CD4-positive, alpha-beta T cell treated with Interleukin-6 at 100 ng/mL for 8 hours (primary cell): ENCODE measurements at places on chromosomes 4 and X.

- no peak for DNase-seq
Measured at GRCh38 chrX:39805825-39806224, 291.9 kb downstream of the BCOR start.

DNA sequence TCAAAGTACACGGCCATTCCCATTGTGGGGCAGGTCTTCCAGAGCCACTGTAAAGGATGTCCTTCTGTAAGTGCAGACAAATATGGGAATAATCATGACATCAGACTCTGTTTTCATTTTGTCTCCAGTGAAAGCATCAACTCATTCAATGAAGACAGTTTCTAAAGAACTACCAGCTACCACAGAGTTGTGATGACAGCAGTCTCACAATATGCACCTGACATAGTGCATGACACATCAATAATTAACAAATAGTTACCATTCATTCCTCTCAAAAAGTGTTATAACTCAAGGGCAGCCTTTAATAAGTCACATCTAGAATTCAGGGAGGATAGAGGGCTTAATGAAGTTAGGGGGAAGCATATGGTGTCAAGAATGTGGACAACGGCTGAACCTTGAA is 20.2 kb downstream of the MTTP start:
- no peak for DNase-seq

- no peak for DNase-seq
Measured at GRCh38 chrX:5907207-5907606, 321.5 kb downstream of the NLGN4X start.

DNA sequence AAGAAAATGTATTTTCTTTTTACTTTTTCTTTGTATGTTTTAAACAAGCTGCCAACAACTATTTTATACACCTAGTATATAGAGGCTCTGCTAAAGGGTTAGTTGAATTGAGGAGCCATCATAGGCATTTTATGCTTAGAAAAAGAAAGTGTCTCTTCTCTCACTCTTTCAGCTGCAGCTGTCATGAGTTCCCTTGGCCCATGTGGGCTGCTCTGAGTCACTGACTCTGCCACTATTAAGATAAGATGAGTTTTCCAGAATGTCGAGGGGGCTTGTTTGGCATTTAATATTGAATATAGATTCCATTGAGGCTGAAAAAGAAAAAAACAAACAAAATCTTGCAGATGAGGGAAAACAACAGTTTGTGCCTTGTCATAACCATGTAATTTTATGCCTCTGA is 126.0 kb upstream of the PAQR3 start:
- no peak for DNase-seq

DNA sequence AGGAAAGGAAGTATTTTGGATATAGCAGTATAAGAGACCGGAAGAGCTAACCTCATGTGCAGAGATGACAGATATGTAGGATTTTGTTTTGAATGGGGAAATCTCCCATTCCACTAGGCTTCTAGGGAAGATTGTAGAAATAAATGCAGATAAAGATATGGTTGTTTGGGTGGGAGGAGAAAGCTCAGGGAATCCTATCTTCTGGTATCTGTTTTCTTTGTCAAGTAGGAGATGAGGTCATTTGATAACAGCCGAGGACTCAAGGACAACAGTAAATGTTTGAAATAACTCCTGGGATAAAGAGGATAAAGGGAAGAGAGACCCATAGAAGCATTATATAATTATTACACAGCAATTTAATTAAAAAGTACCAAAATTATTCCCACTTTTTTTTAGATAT is 24.7 kb upstream of the ZMAT1 start:
- DNase-seq: no peak

DNA sequence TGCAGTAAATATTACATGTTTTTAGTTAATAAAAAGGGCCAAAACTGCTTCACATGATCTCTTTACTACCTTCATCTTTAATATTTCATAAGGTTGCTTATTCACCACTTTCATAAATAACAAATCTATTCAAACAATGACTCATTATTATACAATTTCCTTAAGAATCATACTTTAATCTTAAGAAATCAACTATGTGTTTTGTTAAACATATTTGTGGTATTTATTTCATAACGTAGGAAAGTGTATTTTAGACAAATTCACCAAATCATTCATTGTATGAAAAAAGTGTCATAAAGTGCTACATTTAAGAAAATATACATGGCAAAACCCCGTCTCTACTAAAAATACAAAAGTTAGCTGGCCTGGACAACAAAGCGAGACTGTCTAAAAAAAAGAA is 150.5 kb upstream of the RXFP1 start:
- no peak for DNase-seq

- no peak for DNase-seq
Measured at GRCh38 chr4:3780347-3781171, 14.4 kb downstream of the ADRA2C start.

DNA sequence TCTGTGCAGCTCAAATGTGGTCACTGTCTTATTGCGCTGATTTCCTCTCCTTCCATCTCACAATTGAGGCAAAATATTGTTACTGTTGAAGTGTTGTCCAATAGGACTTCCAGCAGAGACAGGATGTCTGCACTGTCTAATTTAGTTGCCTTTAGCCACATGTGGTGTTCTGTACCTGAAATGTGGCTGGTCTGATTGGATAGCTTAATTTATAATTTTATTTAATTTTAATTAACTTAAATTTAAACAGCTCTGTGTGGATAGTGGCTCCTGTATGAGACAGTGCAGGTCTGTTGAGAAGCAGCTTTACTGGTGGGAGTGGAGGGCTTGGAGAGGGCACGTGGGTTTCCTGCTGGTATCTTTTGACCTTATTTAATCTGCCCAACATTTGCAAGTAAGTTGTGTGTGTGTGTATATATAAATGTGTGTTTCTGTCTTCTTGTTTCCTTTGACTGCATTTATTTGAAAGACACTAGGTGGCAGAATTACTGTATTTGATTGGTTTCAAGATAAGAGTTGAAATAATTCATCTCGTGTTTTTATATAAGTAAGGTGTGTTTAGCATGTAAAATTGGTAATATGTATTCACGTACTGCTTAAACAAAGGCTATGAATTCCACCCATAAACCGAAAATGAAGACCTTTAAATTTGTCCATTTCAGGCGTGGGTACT is 55.3 kb upstream of the MSANTD1 start:
- DNase-seq: no peak

DNA sequence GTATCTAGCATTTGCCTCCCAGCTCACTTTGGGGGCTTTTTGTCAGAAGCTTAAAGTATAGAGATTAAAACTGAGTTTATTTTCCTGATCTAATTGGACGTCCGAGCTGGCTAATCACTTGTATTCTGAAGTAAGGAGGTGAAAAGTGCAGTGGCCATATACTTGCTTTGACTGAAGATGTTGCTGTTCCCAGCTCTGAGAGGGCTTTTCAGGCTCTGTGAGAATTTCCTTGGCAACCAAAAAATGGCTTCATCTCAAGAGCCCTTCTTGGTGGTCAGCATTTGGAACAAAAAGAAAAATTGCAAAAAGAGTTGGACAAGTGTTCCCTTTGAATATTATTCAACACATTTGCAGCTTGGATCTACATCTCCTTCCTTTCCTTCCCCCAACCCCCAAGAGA is 67.0 kb downstream of the SLC4A4 start:
- DNase-seq: no peak

DNA sequence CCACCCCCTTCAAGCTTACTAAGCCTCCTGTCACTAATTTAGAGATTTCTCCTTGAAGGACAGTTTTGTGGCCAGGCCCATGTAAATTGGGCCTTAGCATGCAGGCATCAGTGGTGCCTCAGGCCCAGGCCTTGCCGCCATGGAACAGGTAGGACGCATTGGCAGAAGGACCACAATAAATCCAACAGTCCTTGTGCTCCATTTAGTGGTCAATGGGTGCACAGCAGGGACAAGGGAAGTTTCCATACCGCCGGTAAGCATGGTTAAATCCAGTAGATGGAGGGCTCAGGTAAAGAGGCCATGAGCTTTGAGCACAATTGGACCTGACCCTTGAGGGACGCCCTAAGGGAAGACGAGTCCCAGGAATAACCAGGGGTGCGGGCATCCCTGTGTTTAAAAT is 97.3 kb downstream of the UGT2B28 start:
- no peak for DNase-seq

DNA sequence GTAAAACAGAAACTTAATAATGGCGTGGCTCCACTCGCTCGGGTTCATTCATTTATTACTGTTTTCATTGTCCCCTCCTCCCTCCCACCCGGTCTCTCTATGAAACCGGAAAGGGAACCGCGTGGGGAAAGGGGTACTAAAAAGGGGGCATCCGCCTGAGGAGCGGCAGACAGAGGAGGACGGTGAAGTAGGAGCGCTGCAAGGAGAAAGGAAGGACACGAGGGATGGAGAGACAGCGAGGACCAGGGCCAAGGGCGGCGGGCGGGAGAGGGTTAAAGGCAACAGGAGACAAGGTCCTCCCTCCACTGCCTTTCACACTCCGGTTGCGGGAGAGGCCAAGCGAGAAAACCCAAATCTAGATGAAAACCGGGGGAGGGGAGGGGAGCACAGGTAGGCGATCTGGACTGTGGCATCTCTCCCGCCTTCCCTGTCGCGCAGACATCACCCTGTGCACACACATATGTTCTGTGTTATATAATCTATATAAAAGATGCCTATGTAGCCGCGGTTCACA is 829 bp downstream of the ELOVL6 start:
- DNase-seq: peak; percentile 33

GRCh38 chrX:153981231-153981630 is 8.7 kb downstream of the TMEM187 start:
- DNase-seq: no peak

DNA sequence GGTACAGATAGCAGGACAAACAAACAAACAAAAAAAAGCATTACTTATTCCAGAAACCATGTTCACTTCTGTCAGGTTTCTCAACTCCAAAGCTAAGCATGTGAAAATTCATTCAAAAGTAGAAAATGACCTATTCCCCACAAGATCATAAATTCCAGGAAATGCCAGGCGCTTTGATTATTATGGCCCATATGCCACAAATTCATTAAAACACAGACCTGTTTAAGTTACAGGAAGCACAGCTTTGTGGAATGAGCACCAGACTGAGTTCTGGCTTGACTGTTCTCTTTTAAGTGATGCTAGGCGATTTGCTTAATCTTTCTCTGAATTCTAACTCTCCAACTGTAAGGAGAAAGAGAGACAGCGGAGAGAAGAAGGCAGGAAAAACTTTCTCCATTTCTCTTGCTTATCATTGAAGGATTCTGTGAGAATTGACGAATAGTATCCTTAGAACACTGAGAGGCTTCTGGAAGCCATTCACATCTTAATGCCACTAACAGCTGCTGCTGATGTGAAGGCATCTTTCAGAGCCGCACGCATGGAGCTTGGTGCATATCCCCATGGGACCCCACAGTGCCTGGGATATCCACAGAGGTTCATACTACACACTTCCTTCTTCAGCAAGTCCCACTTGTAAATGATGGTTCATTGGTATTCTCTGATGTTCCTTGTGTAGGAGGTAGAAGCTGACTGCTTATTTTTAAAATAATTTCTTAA is 138.0 kb downstream of the ZNF674 start:
- DNase-seq: no peak

- no peak for DNase-seq
Measured at GRCh38 chr4:3391422-3391821, 50.3 kb upstream of the HGFAC start.

DNA sequence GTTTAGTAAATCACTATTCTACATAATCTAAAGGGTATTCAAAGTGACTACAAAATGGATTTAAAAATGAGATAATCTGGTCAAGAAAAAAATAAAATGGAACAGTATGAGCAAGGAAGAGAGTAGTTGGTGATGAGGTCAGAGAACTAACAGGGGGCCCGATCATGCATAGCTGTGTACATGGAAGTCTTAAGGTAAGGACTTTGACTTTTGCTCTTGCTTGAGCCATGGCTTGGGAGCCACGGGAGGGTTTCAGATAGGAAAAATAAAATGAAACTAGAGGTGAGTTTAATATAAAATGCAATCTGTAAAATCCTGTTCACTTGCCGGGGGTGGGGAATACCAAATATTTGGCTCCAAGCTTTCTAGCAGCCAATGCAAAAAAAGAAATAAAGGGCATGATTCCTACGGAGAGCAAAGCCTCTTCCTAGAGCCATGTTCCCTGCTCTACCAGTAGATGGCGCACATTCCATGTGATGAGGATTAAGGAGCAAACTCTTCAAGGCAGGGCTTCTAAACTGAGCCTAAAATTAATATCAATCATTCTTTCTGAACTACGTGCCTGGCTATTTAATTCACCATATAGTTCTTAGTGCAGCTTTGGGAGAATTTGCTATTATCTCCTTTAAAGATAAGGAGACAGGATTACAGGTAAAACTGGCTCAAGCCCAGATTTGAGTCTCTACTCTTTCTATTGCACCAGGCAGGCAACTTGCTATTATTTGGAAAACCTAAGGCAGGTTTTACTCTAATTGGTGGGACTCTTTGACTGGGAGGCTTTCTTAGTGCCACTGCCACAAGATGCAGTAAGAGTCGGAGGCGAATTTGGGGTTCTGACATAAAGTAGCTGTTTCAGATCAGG is 6.8 kb upstream of the CLCN5 start:
- peak; percentile 63 for DNase-seq

DNA sequence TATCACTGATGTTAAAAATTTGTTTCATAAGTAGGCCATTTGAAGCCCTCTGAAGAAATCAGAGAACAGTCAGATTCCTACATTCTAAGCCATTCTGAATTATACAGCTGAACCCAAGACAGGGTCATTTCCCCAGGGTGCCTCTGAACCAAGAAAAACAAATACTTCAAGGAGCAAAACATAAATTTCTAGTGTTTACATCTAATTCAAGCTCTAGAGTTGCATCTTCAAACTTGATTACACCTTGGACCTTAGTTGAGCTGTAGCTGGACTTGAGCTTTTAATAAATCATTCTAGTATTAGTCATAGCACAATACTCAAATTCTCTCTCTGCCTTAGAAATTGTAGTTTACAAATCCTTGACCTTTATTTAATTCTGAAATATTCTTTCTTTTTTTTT is 87.6 kb upstream of the IL15 start:
- DNase-seq: no peak

- no peak for DNase-seq
Measured at GRCh38 chrX:19563327-19563726, 48.0 kb upstream of the MAP3K15 start.

DNA sequence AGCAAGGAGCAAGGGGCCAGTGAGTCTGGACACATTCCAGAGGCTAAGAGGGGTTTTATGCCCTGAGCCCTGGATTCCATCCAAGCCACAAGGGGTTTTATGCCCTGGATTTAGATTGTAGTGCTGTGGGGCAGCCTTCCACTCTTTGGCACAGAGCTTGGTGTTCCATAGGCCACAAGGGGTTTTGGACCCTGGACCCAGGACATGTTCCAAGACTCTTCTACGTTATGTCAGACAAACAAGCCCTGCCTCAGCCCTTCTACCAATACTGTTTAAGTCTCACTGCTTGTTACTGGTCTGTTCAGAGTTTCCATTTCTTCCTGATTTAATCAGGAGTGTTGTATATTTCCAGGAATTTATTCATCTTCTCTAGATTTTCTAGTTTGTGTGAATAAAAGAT is 12.8 kb upstream of the SCARB2 start:
- DNase-seq: no peak

GRCh38 chrX:24479924-24480323 is 14.8 kb downstream of the PDK3 start:
- DNase-seq: peak; percentile 86
